ENCODE measurements at places on chromosomes 5 and 9. TPM values are rescaled to one million over a fixed set of nuclear protein-coding genes. Genes with fewer than 3 reads are reported as not detected.
A peak's percentile ranks its signal among the peaks of the same experiment; 100 is the strongest.

DNA sequence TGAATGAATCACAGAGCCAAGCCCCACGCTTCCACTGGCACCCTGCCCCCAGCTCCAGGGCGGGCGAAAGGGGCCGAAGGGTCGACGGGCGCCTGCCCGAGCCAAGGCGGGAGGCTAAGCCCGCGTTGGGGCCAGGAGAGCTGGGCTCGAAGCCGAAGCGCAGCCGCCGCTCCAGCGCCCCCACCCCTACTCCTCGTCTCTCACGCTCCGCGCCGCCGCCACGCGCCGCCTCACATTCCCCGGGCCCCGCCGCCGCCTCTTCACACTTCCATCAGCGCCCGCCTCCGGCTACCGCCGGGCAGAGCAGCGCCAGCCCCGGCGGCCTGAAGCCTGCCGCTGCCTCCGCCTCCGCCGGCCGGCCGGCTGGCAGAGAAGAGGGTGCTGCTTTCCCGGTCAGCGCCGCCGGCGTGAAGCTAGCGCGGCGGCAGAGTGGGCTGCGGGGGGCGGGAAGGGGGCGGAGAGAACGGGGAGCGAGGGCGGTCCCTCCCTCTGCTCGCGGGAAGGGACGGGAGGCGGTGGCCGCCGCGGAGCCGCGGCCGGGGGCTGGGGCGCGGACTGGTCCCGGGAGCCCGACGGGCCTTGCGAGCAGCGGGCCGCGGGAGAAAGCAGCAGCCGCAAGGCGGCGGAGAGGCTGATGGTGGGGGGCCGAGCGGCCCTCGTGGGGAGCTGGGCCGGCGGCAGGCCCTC is at the start of gene HOMER1:
Gene HOMER1 (minus strand): TSS at position 431 of the 687 bp plus-strand sequence. CDS start 1,360 bp downstream, outside the sequence.
- DNase-seq: peak; percentile 83

GRCh38 chr9:134375430-134376385 is 49.5 kb downstream of the RXRA start:
- peak; percentile 80 for DNase-seq

GRCh38 chr5:14714706-14715105 is 50.2 kb downstream of the OTULIN start:
- no peak for DNase-seq

GRCh38 chr5:87872986-87873385 is 395.7 kb downstream of the TMEM161B start:
- DNase-seq: no peak

DNA sequence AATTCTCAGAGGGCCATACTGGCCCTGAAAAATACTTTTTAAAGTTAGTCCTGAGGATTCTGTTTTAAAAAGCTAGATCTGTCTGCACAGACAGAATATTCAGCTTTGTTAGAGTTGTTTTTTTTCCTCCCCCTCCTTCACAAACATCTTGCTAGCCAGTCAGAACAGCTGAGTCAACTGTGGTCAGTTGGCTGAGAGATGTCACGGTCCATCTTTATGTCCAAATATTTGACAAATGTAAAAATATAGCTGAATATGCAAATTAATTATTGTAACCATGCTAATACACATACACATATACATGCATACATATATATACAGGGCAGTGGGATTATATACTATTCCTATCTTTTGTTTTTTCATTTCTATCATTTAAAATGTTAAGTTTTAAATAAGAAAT is 33.9 kb downstream of the UNC13B start:
- DNase-seq: no peak

- DNase-seq: no peak
Measured at GRCh38 chr5:124583469-124584350, 162.7 kb downstream of the ZNF608 start.

GRCh38 chr9:136734837-136735496 is 7.8 kb downstream of the LCN10 start:
- no peak for DNase-seq

DNA sequence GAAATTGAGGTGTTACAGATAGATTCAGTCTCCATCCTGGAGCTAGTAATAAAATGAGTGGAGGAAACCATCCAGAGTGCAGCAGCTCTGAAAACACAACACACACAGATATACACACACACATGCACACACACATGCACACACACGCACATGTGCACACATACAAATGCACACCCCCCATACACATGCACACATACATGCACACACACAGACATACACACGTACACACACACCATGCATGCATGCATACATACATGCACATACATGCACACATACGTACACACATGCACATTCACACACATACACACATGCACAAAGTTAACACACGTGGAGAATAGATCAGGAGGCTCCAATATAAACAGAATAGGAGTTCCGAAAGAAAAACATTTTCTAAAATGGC is 21.0 kb upstream of the OBP2B start:
- no peak for DNase-seq

DNA sequence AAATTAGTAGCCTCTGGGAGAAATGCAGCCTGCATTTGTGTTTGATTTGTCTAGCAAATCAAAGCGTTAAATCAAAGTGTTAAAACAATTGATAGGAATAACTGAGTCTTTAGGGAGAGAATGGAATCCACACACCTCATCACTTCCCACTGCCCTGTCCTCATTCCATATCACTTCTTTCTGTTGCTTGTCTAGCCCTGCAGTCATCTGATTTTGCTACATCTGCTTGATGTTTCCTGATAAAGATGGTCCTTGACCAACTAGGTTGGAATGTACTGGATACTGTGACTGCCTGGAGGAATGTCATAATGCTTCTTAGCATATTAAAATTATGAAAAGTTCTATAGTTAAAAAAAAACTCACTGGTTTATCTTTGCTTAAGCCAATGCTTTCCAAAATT is 119.9 kb downstream of the DOCK2 start:
- DNase-seq: no peak

- no peak for DNase-seq
Measured at GRCh38 chr9:27561685-27562084, 11.6 kb downstream of the C9orf72 start.

GRCh38 chr5:9429691-9430215 is 116.1 kb downstream of the SEMA5A start:
- no peak for DNase-seq

The LMAN2 gene
- 154 TPM for total RNA-seq

The RBM27 gene
- 7.4 TPM for total RNA-seq

The WNT8A gene
- total RNA-seq: not detected

Data from right lobe of liver (tissue), 6 donors.